ENCODE measurements at places on chromosomes 3 and 15. TPM values are rescaled to one million over a fixed set of nuclear protein-coding genes. Genes with fewer than 3 reads are reported as not detected.

GRCh38 chr3:101279162-101279561 lies 41.2 kb downstream of the IMPG2 start:
- H3K4me1 ChIP-seq: no peaks in the 10 kb centered on the region
- no peak for DNase-seq
- H3K4me3 ChIP-seq: no peak overlapping the region
- no peaks in the 10 kb centered on the region for H3K36me3 ChIP-seq
- no peaks in the 10 kb centered on the region for H3K27me3 ChIP-seq

- no peak overlapping the region for H3K27ac ChIP-seq
- H3K36me3 ChIP-seq: no peaks in the 10 kb centered on the region
- H3K27me3 ChIP-seq: no peaks in the 10 kb centered on the region
- no peak for DNase-seq
- H3K4me1 ChIP-seq: no peaks in the 10 kb centered on the region
- H3K4me3 ChIP-seq: no peak overlapping the region
Measured at GRCh38 chr3:100882571-100882984, 110.6 kb downstream of the ABI3BP start.

GRCh38 chr3:46098319-46098761 lies 71.1 kb upstream of the XCR1 start:
- no peaks in the 10 kb centered on the region for H3K4me1 ChIP-seq
- no peaks in the 10 kb centered on the region for H3K36me3 ChIP-seq
- DNase-seq: no peak

GRCh38 chr3:69081583-69082262 lies 1.6 kb upstream of the UBA3 start:
- DNase-seq: no peak
- H3K27me3 ChIP-seq: no peaks in the 10 kb centered on the region
- no peaks in the 10 kb centered on the region for H3K36me3 ChIP-seq
- no peak overlapping the region for H3K27ac ChIP-seq
- peaks cover 40% of the 10 kb centered on the region for H3K4me1 ChIP-seq
- H3K4me3 ChIP-seq: no peak overlapping the region

DNA sequence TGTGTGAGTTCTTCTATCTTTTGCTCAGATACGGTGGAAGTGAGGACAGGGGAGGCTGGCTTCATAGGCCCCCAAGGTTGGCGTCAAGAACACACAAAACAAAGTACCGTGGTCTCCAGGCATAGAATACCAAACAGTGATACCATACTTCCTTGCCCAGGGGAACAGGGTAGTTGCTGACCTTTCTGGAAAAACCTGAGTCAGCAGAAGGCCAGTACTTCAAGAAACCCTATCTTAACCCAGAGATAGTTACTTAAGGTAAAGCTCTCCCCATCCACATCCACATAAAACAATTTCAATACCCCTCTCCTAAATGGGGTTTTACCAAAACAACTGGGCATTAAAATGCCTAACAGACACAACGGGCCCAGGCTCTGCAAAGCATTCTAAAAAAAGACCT lies 29.6 kb upstream of the RPS17 start:
- no peaks in the 10 kb centered on the region for H3K36me3 ChIP-seq
- H3K27ac ChIP-seq: no peak overlapping the region
- H3K4me3 ChIP-seq: no peak overlapping the region
- H3K4me1 ChIP-seq: no peaks in the 10 kb centered on the region
- no peaks in the 10 kb centered on the region for H3K27me3 ChIP-seq

GRCh38 chr3:159513867-159514380 lies 474.7 kb upstream of the IL12A start:
- no peaks in the 10 kb centered on the region for H3K36me3 ChIP-seq
- H3K27ac ChIP-seq: no peak overlapping the region
- H3K4me1 ChIP-seq: no peaks in the 10 kb centered on the region
- no peak for DNase-seq
- H3K27me3 ChIP-seq: no peaks in the 10 kb centered on the region
- H3K4me3 ChIP-seq: no peak overlapping the region

DNA sequence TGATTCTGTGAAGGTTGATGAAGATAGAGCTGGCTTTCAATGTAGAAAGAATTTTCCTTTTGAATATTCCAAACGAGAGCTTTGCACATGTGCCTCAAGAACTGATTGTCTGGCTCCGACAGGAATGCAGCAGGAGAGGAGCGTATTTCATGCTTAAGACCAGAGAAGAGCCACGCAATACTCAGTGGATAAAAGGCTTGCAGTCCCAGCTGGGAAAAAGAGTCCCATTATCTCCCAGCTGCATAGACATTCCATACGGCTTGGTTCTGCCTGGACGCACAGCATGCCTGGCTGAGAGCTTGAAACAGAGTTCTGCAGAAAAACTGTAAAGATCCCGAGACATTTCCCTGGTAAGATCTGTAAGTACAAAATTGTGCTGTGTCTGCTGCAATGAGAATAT lies at the start of gene CNTN6:
TSS of gene CNTN6 (plus strand) at position 254 of the 400 bp plus-strand sequence. CDS start 54,985 bp downstream, outside the sequence.
- peak; percentile 23 for DNase-seq
- H3K36me3 ChIP-seq: no peaks in the 10 kb centered on the region
- no peaks in the 10 kb centered on the region for H3K27me3 ChIP-seq

- DNase-seq: peak; percentile 26
- H3K27me3 ChIP-seq: no peaks in the 10 kb centered on the region
- no peaks in the 10 kb centered on the region for H3K36me3 ChIP-seq
- peak overlapping the region; percentile 32 for H3K27ac ChIP-seq
- no peak overlapping the region for H3K4me3 ChIP-seq
- H3K4me1 ChIP-seq: peaks cover 5% of the 10 kb centered on the region
Measured at GRCh38 chr3:102206511-102207031, 228.2 kb upstream of the ZPLD1 start.

GRCh38 chr3:191781044-191781443 lies 320.1 kb downstream of the PYDC2 start:
- no peaks in the 10 kb centered on the region for H3K27me3 ChIP-seq
- no peak for DNase-seq
- H3K36me3 ChIP-seq: no peaks in the 10 kb centered on the region
- no peak overlapping the region for H3K27ac ChIP-seq
- H3K4me3 ChIP-seq: no peak overlapping the region

- H3K36me3 ChIP-seq: no peaks in the 10 kb centered on the region
- H3K27me3 ChIP-seq: no peaks in the 10 kb centered on the region
- H3K4me3 ChIP-seq: no peak overlapping the region
- no peaks in the 10 kb centered on the region for H3K4me1 ChIP-seq
- H3K27ac ChIP-seq: no peak overlapping the region
Measured at GRCh38 chr3:89246326-89246725, 138.9 kb downstream of the EPHA3 start.

TRPM1 gene
- total RNA-seq: not detected

GHSR gene
- total RNA-seq: not detected

C15orf62 gene
- 0.43 TPM for total RNA-seq

GRK7 gene
- total RNA-seq: 0.07 TPM

DUOXA2 gene
- 24.6 TPM for total RNA-seq

CISH gene
- 5.9 TPM for total RNA-seq

AMT gene
- total RNA-seq: 19.0 TPM

ARHGAP11A gene
- 4.7 TPM for total RNA-seq
